ENCODE measurements at places on chromosomes 6 and 20. TPM values are rescaled to one million over a fixed set of nuclear protein-coding genes. Genes with fewer than 3 reads are reported as not detected.
A peak's percentile ranks its signal among the peaks of the same experiment; 100 is the strongest.

The ADTRP gene
- 3.6 TPM for polyA plus RNA-seq

The RHAG gene
- not detected for polyA plus RNA-seq

The HM13 gene
- polyA plus RNA-seq: 265 TPM

The DEFB123 gene
- not detected for polyA plus RNA-seq

The OR12D3 gene
- polyA plus RNA-seq: not detected

The HLA-DRA gene
- polyA plus RNA-seq: not detected

The KHDRBS2 gene
- polyA plus RNA-seq: not detected

The MICA gene
- 101 TPM for polyA plus RNA-seq

The PLCB4 gene
- polyA plus RNA-seq: 0.38 TPM

The VWA7 gene
- polyA plus RNA-seq: 0.11 TPM

The MYBL2 gene
- polyA plus RNA-seq: 35.7 TPM

The RNF144B gene
- polyA plus RNA-seq: 18.1 TPM

The TOX2 gene
- polyA plus RNA-seq: 7.0 TPM

The KCNK17 gene
- polyA plus RNA-seq: not detected

The KIFC1 gene
- 39.3 TPM for polyA plus RNA-seq

The FAM229B gene
- 9.1 TPM for polyA plus RNA-seq

The FAM83D gene
- 38.2 TPM for polyA plus RNA-seq

The HLA-DQA1 gene
- polyA plus RNA-seq: not detected

DNA sequence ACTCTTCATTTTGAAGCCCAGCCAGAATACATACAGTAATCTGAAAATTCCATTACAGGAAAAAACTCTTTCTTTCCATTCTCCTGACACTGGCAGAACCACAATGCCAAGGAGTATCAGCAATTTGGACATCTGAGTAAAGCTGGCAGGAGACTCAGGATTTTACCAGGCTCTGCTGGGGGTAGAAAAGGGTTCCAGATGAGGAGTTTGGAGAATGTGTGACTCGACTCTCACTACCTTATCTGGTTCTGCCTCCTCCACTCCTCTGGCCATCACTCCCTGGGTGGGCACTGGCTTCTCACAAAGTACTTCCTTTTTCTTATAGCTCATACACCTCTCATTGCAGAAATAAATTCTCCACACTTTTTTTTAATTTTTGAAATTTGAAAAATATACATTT is 10.6 kb upstream of the WFDC8 start:
- DNase-seq: no peak

DNA sequence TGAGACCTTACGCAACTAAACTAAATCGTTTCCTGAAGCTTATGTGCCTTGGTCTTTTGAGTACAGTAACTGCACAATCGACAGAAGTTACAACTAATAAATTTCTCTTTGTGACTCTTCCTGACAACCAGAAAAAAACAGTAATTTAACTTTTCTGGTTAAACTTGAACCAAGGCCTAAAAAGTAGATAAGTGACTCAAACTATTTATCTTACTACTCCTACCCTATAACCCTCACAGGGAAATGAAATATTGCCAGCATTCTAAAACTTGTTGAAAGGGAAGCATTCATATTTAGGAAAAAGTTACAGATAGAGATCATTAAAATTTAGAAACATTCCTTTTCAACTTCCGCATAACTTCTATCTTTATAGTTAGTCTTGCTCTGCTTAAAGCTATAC is 1034.4 kb downstream of the EYS start:
- no peak for DNase-seq

- DNase-seq: no peak
Measured at GRCh38 chr6:94902974-94903628, 674.2 kb upstream of the MANEA start.

DNA sequence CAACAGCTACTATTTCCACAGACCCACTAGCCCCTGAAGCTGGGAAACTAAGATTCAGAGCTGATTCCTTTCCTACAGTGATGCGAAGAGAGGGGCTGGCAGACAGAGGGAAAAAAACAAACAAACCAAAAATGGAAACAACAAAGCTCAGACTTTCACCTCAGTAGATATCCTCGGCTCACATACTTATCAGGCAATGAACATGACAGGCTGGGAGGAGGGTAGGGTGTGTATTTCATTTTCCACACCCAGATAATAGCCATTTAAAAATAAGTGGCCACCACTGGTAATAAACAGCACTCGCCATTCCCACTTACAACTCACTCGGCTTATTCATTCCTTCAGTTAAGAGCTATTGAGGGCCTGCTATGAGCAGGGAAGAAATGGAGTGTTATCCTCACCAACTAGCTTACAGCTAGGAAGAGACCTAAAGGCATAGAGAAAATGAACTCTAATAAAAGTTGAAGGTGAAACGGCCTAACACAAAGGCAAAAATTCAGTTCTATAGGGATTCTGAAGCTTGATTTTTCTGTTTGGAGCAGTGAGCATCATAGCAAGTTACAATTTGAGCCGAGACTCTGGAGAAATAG is 32.0 kb upstream of the SPTLC3 start:
- DNase-seq: no peak

- no peak for DNase-seq
Measured at GRCh38 chr6:157123234-157123633, 200.1 kb downstream of the TMEM242 start.

- peak; percentile 40 for DNase-seq
Measured at GRCh38 chr6:4776493-4777393, 539 bp downstream of the CDYL start.

- peak; percentile 87 for DNase-seq
Measured at GRCh38 chr20:47330933-47331708, 25.4 kb downstream of the ZMYND8 start.

DNA sequence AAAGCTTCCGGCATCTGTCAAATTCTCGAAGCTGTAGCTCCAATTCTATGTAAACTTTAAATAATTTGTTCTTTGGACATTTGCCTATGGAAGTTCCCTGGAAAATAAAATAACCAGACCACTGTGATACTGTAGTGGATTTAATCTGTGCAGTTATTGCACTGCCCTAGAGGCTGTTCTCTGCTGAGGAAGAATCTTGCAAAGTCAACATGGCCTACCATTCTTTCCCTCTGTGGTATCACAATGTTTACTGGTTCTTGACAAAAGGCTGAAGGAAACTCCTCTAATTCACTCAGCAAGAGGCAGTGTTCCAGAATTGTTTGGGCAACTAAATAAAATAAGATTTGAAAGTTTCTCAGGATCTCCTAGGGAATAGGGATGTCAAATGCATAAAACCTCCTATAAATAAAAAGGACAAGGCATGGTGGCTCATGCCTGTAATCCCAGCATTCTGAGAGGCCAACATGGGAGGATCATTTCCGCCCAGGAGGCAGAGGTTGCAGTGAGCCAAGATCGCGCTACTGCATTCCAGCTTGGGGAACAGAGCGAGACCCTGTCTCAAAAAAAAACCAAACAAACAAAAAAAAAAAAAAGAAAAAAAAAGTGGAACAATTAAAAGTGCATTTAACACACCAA is 12.4 kb downstream of the CRNKL1 start:
- DNase-seq: no peak

GRCh38 chr20:49444553-49444990 is 37.9 kb downstream of the KCNB1 start:
- no peak for DNase-seq

- DNase-seq: no peak
Measured at GRCh38 chr6:36109092-36109491, 21.2 kb upstream of the MAPK13 start.

- no peak for DNase-seq
Measured at GRCh38 chr6:99121748-99122147, 174.0 kb upstream of the FBXL4 start.

DNA sequence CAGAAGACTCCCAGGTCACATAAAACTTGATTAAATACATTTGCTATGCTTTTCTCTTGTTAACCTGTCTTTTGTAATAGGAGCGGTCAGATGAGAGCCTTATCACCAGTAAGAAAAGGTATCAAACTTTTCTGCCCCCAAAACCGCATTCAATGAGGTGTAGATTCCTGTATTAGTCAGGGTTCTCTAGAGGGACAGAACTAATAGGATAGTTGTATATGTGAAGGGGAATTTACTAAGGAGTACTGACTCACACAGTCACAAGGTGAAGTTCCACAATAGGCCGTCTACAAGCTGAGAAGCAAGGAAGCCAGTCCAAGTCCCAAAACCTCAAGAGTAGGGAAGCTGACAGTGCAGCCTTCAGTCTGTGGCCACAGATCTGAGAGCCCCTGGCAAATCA is 32.7 kb downstream of the PTPRK start:
- DNase-seq: no peak

- DNase-seq: no peak
Measured at GRCh38 chr6:105539911-105540310, 137.0 kb upstream of the PREP start.

GRCh38 chr6:146161664-146162063 is 132.8 kb downstream of the GRM1 start:
- DNase-seq: no peak

- peak; percentile 37 for DNase-seq
Measured at GRCh38 chr6:156808287-156808686, 31.1 kb downstream of the ARID1B start.

DNA sequence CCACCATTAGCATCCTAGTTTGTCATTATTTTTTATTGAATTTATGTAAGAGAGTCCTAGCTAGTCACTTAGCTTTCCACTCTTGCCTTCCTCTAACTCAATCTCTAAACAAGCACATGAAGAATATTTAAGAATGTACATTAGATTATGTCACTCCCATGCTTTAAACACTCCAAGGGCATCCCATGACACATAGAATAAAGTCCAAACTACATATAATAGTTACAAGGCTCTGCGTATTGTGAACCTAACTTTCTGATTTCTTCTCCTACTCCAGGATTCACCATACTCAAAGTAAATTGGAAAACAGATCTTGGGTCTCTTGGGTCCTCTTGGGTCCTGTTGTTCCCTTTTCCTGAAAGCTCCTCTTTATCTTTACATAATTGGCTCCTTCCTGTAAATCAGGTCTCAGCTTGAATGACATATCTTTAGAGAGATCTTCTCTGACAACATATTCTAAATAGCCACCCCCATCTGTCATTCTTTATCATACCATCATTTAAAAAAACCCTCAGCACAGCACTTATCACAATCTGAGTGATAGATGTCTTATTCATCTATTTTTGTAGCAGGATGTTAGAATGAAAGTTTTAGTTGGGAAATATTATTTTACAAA is 1042.4 kb upstream of the FLRT3 start:
- no peak for DNase-seq

DNA sequence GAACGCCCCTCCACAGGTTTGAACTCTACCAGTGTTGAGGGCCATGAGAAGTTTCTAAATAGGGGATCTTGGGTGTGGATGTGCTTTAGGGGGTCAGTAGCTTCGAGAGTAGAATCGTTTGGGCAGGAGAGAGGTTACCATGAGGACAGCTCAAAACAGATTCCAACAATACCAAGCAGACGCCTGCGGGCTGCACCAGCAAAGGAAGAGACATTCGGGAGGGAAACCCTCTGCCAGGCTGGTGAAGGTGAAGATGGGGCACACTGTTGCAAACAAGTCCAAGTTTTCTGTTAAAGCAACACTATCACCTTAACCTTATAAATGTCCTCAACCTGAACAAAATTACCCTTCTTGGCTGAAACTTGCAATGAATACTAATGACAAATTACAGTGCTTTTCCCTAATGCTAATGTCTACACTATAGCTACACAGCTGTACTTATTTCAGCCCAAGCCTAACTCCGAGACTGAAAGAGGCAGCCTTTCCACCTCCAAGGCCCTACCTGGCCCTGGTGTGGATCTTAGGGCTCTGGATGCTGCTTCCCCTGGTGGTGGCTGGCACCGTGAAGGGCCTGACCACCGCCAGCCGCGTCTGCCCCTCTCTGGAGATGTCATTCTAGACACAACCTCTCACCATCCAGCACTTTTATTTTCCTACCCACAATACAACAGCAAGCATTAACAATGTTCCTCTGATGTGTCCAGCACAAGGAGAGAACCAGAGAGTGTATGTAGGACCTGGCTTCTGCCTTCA is 80.1 kb downstream of the DLL1 start:
- DNase-seq: no peak

DNA sequence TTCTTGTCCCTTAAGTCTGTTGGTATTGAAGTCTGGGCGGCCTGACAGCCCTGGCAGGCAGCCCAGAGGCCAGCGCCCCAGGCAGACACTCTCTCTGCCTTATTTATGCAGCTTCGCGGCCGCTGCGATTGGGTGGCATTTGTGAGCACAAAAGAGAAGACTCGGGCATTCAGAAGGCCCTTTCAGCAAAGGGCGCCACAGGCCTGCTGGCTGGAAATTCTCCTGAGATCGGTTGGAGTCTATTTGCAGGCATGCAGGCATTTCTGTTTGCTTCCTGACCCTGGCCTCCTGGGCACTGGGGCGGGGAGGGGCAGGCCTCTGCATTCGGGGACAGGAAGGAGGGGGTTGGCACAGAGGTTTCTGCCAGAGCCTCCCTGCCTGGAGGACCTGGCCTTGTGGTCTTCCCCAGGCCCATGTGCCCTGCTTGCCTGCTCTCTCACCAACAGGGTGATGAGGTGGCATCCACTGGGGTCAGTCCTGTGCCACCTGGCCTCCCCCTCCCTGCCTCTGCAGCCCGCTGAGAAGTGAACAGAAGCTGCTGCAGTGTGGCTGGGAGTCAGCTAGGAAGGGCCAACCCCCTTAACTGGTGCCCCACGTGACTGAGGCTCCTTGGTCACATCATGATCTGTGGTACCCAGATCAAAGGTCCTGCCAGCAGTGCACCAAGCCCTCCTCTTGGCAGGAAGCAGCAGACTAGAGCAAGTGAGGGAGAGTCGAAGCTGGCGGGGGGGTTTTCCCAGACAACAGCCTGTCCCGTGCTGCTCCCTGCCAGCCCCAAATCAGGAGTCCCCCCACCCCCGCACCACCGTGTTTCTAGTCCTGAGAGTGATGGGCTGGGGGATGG is 16.6 kb upstream of the CCDC167 start:
- no peak for DNase-seq

DNA sequence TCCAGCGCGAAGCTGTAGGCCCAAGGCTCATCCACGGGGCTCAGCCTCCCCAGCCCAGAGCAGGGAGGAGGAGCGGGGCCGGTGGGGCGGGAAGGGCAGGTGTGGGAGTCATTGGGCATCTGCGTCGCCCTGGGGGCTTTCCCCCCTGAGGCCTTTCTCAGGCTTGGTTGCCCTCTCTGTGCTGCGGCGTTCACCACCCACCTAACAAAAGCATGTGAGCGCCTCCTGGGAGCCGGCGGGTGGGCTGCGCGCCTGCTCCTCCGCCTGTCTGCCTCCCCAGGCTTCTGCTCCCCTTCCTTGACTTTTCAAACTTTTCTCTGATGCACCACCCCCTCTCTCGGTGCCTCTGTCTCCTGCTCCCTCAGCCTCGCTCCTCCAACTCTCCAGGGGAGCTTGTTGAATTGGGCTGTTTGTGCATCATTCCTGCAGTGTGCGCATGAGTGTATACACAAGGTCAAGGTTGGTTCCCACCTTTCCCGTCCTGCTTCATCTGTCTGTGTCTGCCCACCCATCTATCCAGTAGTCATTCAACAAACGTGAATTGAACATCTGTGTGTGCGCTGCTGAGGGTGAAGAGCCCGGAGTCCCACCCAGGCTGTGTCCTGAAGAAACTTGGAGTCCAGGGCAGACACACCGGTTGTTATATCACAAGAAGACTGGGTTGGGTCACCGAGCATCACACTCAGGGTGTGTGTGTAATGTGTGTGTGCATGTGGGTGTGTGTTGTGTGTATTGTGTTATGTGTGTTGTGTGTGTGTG is 82.4 kb upstream of the NNAT start:
- DNase-seq: no peak

Data from endothelial cell of umbilical vein (primary cell).